ENCODE measurements at places on chromosomes 12 and 14. TPM values are rescaled to one million over a fixed set of nuclear protein-coding genes. Genes with fewer than 3 reads are reported as not detected.

GRCh38 chr12:117277875-117278274 lies 83.6 kb downstream of the NOS1 start:
- no peak for DNase-seq

GRCh38 chr12:123559468-123559867 lies 24.9 kb upstream of the TMED2 start:
- no peak for DNase-seq

DNA sequence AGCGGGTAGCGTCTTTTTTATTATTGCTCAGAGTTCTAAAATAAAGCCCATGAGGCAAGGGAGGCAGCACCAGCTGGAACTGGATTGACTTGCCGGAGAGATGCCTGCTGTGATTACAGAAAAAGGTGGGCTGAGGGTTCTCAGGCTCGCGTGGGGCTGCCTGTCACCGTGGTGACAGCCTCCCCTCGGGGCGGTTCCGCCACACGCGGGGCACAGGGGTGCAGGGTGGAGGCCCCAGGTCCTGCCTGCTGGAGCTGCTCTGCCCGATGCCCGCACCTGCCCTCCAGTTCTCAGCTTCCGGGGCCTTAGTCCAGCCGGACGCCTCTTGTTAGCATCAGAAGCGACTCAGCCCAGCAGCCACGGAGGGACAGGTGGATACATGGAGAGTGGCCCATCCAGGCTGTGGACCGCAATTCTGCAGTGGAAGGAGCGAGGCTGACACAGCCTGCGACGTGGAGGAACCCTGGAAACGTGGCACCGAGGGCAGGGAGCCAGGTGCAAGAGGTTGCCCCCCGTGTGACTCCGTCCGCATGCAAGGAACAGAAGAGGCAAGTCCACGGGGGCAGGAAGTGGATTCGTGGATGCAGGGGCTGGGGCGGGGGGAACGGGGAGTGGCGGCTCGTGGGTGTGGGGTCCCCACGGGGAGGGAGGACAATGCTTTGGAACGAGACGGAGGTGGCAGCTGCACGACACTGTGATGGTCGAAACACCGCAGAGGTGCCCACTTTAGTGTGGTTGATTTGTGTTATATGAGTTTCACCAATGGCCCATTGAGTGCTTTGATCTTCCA lies 79.5 kb downstream of the GALNT9 start:
- no peak for DNase-seq

GRCh38 chr14:98999901-99000300 lies 272.1 kb downstream of the BCL11B start:
- no peak for DNase-seq

DNA sequence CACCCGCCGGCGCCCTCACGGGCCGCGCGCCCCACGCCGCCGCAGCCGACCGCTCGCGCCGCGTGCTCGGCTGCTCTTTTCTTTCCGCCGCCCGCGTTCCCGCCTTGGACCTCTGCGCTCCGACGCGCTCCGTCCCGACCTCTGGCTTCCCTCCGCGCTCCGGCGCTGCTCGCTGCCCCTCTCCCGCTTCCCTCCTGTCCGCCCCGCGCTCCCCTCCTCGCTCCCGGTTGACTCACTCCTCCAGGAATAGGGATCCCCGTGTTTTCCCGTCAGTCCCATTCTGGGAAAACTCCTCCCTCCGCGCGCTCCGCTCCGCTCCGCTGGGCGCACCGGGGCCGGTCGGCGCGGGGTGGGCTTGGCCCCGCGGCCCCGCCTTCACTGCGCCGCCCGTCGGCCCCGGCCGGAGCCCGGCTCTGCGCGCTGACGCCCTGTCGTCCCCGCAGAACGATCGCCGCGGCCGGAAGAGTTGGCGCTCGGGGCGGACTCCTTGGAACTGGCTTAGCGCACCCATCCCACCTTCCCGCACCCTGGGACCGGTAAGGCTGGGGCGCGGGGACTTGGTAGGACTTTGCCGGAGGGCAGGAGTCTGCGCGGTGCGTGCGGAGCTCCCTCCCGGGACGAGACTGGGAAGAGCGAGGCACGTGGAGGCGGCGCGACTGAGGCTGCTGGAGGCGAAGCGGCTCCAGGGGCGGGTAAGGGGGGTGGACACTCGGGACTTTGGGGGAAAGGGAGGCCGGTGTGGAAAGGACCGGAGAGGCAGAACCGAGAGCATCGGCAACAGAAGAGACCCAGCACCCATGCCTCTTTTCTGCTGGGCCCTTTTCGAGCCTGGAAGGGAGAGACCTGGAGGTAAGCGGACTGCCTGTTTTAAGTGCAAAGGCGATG lies 550 bp downstream of the TEAD4 start:
- peak; percentile 70 for DNase-seq

GRCh38 chr14:76981670-76982069 lies 46.8 kb downstream of the IRF2BPL start:
- no peak for DNase-seq

GRCh38 chr12:16946704-16947103 lies 340.7 kb upstream of the LMO3 start:
- DNase-seq: no peak

- no peak for DNase-seq
Measured at GRCh38 chr12:102912258-102912657, 4.8 kb downstream of the PAH start.

DNA sequence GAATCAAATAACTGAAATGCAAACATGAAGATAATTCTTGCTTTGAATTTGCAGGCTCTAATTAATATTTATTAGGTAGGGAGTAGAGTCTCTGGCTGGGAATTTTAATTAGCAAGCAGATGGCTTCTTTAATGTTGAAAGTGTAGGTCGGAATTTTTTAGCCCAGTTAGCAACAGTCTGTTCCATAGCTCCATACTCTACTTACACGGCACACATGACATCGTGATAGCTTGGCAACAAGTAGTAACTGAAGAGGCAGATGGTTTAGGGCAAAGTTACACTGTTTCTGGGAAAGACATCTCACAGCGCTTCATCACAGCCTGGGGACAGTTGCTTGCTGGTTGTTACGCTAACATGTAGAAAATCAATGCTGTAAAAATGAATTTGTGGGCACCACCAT lies 710.7 kb downstream of the GALC start:
- DNase-seq: no peak

- peak; percentile 65 for DNase-seq
Measured at GRCh38 chr12:52006726-52007157, at the start of gene TAMALIN. Gene TAMALIN, plus strand, starts transcription at chr12:52006946. Its CDS starts 74 bp downstream, at chr12:52007020.

- DNase-seq: no peak
Measured at GRCh38 chr14:50015716-50016115, 100.7 kb downstream of the VCPKMT start.

DNA sequence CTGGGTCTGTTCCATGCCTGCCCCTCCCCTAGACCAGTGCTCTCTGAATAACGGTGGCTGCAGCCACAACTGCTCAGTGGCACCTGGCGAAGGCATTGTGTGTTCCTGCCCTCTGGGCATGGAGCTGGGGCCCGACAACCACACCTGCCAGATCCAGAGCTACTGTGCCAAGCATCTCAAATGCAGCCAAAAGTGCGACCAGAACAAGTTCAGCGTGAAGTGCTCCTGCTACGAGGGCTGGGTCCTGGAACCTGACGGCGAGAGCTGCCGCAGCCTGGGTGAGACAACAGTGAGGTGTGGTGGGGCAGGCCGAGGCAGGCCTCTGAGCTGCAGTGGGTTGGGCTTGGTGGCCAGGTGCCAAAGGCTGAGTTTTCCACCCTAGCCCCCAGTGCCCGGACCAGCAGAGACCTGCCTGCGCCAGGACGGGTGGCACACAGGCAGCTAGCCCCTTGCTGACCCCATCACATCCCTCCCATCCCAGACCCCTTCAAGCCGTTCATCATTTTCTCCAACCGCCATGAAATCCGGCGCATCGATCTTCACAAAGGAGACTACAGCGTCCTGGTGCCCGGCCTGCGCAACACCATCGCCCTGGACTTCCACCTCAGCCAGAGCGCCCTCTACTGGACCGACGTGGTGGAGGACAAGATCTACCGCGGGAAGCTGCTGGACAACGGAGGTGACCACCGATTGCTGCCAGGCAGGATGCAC lies 28.2 kb upstream of the LRP1-AS start:
- peak; percentile 80 for DNase-seq

GRCh38 chr14:25004389-25004809 lies 45.5 kb downstream of the STXBP6 start:
- DNase-seq: no peak

- peak; percentile 36 for DNase-seq
Measured at GRCh38 chr14:68841016-68841809, 48.3 kb upstream of the ZFP36L1 start.

DNA sequence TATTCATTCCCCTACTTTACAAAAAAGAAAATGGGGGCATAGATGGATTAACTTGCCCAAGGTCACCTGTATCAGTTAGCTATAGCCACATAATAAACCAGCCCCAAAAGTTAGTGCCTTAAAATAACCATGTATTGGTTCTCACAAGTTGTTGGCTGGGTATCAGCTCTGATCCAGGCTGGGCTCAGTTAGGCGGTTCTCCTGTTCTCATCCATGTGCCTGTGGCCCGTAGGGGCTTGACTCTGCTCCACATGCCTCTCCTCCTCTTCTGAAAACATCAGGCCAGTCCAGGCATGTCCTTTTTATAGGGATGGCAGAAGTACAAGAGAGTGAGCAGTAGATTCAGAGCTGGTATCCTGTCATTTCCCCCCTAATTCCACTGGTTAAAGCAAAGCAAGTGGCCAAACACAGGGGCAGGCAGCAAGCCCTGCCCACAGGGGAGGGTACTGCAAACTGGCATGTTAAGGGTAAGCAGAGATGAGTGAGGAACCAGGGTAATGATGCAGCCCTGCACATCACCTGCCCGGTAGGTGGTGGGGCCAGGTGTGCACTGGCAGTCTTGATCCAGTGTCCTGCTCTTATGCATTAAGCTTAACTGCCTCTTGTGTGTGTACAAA lies 47.9 kb upstream of the TUNAR start:
- no peak for DNase-seq

DNA sequence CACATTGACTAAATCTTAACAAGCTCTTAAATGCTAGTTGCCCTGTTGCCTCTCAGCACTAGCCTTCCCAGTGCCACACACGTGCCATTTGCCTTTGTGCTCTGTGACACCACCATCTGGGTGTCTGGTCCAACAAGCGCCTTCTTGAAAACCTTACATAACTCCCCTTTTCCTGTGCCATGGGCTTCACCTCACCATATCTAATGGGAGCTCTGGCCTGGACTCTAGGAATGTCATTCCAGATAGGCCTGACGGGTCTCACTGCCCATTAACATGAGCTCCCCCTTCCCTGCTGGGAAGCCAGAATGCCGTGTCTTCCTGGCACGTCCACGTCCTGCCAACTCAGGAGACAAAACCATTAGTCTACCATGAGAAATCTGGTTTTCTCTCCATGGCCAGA lies 24.4 kb downstream of the SSPN start:
- DNase-seq: no peak

GRCh38 chr12:630656-631632 lies 32.3 kb downstream of the NINJ2 start:
- DNase-seq: no peak

DNA sequence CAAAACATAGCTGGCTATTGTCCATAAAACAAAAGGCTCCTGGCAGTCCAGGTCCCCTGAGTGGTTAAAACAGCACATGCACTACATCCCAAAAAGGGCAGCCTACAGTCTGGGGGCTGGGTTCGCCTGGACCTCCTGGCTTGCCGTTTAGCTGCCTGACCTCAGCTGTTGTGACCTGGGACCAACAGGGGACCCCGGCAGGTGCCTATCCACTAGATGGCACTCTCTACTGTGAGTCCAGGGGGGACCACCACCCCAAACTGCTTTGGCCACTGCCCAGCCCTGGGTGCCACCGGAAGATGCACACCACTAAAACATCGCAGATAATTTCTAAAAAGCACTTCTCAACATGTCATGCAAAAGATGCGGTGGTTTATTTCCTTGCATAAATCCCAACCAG lies 2.9 kb upstream of the RTL1 start:
- DNase-seq: no peak

DNA sequence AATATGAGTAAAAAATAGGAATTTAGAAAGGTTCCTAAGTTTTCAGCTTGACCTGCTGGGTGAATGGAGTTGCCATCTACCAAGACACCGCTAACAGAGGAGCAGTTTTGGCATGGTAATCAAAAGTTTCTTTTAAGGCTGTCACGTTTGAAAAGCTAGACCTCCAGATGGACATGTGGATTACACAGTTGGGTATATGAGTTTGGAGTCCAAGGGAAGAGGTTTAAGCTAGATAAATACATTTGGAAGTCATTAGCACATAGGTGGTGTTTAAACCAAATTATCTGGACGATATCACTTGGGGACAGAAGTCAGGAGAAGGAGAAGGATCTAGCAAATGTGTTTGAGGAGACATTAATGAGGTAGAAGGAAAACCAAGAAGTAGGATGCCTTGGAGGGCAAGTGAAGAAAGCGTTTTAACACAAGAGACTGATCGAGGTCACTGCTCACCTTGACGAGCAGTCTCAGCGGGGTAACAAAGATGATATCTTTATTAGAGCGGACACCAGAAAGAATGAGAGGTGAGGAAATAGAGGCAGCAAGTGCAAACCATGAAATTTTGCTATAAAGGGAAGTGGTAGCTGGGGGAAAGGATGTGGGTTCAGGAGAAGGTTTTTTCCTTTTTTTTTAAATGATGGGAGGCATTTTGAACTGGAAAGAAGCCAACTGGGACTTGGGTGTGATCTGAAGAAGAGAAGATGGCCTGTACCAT lies 17.6 kb downstream of the PNP start:
- no peak for DNase-seq

- no peak for DNase-seq
Measured at GRCh38 chr14:104594310-104595046, 10.1 kb downstream of the TMEM179 start.

- DNase-seq: peak; percentile 55
Measured at GRCh38 chr14:75440733-75441477, 13.1 kb downstream of the JDP2 start.

DNA sequence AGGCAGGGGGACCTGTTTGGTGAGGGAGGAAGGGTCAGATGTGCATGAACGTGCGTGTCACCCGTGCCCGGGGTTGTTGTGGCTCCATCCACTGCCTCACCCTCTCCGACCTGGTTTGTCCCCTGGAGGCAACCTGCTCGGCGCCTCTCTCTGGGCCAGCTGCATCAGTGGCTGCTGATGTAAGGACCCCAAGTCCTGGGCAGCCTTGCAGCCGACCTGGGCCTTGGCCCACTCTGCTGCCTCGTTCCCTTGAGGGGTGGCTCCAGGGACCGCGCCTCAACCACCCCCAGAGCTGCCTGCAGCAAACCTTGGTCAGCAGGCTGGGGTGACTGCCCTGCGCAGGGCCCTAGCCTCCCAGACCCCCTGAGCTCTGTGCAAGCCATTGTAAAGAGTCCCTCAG lies 351.7 kb downstream of the TMEM121 start:
- no peak for DNase-seq

GRCh38 chr14:74506411-74506851 lies 12.9 kb downstream of the ISCA2 start:
- no peak for DNase-seq

CAPZA3 gene
- not detected for total RNA-seq

DIO3 gene
- not detected for total RNA-seq

TMEM121 gene
- 2.9 TPM for total RNA-seq

TAS2R30 gene
- 9.1 TPM for total RNA-seq

MYO1H gene
- not detected for total RNA-seq

GARIN6 gene
- total RNA-seq: not detected

CDCA4 gene
- total RNA-seq: 22.5 TPM

TAS2R7 gene
- total RNA-seq: not detected

KIAA0586 gene
- total RNA-seq: 30.2 TPM

C12orf75 gene
- total RNA-seq: 302 TPM

NKX2-8 gene
- total RNA-seq: not detected

BMAL2 gene
- total RNA-seq: 21.6 TPM

SLC25A47 gene
- not detected for total RNA-seq

ACOT4 gene
- total RNA-seq: 1.7 TPM

OTUB2 gene
- 0.97 TPM for total RNA-seq

PMCH gene
- total RNA-seq: not detected

PAPOLA gene
- total RNA-seq: 148 TPM

CLEC12A gene
- not detected for total RNA-seq
